Immature natural killer cell (primary cell): ENCODE measurements at places on chromosomes 12 and 14.

DNA sequence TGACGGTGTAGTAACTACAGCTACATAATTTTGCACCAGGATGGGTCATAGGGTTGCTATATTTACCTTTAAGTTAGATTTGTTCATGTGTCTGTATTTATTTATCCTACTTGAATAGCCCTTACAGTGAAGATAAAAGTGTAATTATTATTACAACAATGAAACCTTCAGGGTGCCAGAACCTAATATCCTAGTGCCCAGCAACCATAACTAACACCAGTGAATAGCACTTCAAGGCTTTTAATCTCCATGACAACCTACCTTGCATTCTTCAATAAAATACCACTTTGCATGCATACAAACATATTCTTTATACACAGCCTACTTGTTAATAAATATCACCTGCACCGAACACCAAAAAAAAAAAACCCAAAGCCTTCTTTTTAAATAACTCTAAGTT is 58.7 kb upstream of the G2E3 start:
- H3K36me3 ChIP-seq, result no peaks in the 10 kb centered on the region
- H3K4me1 ChIP-seq, result no peaks in the 10 kb centered on the region

DNA sequence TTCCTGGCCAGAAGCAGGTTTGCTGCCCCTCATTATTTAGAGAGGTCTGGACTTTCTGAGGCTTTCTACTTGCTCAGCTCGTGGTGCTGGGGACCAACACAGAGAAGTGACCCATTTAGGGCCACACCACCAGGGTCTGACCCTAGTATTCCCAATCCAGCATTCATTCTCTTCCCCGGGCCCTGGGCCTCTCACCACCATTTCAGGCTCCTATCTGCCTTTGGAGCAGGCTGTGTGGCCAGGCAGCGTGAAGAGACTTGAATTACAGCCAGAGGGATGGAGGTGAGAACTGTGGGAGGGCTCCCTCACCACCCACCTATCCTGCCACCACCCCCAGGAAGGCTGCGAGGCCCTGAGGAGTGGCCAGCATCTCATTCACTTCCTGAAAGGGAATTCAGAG is 24.6 kb downstream of the FAM222A start:
- no peak overlapping the region for H3K4me3 ChIP-seq
- DNase-seq, result no peak
- no peaks in the 10 kb centered on the region for H3K4me1 ChIP-seq
- no peak overlapping the region for H3K27ac ChIP-seq

DNA sequence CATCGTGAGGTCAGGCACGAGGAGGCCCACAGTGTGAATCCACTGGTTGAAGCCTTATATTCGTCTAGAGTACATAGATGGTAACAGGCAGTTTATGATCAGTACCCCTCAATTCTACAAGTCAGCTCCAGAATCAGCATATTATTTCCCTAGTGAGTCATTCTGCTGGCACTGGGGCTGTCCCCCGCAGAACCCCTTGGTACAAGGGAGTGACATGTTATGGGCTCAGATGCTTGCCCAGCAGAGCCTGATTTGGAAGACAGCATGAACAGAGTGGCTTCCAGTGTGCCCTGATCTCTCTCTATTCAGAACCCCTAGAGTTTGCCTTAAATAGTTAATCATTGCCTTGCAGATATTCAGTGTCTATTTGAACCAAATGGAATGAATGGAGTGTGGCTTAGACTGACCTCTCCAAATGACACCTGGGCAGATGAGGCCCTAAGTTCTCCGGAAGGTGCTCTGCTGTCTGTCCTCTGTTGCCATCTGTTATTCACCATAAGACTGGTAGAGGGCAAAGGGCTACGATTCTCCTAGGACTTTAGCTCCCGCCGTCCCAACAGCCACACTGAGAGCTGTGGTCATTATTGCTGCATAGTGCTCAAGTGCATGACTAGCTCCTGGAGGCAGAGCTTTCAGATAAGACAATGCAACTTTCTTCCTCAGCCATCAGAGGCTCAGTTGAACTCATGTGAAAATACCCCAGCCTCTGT is 41.1 kb downstream of the CACNA2D4 start:
- H3K4me1 ChIP-seq, result no peaks in the 10 kb centered on the region
- no peak overlapping the region for H3K4me3 ChIP-seq
- H3K36me3 ChIP-seq, result no peaks in the 10 kb centered on the region
- no peak for DNase-seq

GRCh38 chr12:108175310-108175709 is 46.2 kb downstream of the WSCD2 start:
- no peak overlapping the region for H3K4me3 ChIP-seq
- H3K4me1 ChIP-seq, result peaks cover 3% of the 10 kb centered on the region
- peak; percentile 5 for DNase-seq
- H3K36me3 ChIP-seq, result no peaks in the 10 kb centered on the region
- no peak overlapping the region for H3K27ac ChIP-seq

DNA sequence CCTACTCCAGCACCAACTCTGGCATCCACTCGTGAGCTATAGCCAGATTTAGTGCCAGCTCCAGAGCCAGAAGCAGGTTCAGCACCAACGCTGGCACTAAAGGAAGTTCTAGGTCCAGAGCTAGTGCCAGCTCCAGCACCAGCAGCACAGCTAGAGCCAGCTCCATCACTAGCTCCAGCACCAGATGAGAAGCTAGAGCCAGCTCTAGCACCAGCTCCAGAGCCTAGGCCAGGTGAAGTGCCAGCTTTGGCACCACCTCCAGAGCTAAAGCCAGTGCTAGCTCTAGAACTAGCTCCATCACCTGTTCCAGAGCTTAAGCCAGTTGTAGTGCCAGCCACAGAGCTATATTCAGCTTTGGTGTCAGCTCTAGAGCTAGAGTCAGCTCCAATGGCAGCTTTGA is 24.7 kb downstream of the ABCD4 start:
- H3K27me3 ChIP-seq, result no peaks in the 10 kb centered on the region
- DNase-seq, result no peak

DNA sequence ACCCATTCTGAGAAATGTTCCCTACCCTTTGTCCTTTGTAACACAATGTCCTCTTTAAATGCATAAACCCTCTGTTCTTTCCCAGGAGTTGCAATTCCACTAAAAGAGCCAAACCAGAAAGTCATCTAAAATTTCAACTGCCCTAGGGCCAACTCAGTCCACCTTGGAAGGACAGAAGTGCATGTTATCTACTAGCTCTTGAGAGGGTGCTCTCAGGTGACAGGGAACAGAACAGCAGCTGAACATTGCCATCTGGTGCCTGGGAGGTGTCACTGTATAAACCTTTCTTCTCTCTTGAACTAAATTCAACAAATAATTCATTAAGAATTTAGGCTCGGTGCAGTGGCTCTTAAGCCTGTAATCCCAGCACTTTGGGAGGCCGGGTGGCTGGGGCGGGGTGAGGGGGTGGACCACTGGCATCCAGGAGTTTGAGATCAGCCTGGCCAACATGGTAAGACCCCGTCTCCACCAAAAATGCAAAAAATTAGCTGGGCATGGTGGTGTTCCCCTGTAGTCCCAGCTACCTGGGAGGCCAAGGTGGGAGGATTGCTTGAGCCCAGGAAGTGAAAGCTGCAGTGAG is 10.3 kb upstream of the FERMT2 start:
- no peak overlapping the region for H3K4me3 ChIP-seq
- no peaks in the 10 kb centered on the region for H3K36me3 ChIP-seq
- H3K27me3 ChIP-seq, result peaks cover 2% of the 10 kb centered on the region
- H3K4me1 ChIP-seq, result peaks cover 5% of the 10 kb centered on the region
- H3K27ac ChIP-seq, result peak overlapping the region; percentile 19
- DNase-seq, result peak; percentile 68

GRCh38 chr12:127130506-127131124 is 1136.4 kb upstream of the TMEM132C start:
- no peaks in the 10 kb centered on the region for H3K36me3 ChIP-seq
- no peaks in the 10 kb centered on the region for H3K4me1 ChIP-seq
- H3K4me3 ChIP-seq, result no peak overlapping the region
- H3K27me3 ChIP-seq, result no peaks in the 10 kb centered on the region
- no peak overlapping the region for H3K27ac ChIP-seq

DNA sequence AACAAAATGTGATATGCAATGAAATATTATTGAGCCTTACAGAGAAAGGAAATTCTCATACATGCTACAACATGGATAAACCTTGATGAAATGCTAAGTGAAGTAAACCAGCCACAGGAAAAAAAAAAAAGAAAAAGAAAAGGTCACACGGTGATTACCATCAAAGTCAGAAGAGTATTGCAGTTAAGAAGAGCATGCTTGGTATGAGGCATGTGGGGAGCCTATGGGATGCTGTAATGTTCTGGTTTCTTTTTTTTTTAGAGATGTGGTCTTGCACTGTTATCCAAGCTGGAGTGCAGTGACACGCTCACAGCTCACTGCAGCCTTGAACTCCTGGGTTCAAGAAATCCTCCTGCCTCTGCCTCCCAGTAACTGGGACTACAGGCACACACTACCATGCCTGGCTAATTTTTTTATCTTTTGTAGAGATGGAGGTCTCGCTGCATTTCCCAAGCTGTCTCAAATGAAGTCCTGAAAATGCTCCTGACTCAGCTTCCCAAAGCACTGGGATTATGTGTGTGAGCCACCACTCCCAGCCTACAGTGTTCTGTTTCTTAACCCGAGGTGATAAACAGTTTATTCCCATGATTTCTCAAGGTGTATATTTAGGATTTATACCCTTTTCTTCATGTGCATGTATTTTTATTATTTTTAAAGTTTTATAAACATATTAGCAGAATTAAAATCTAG is 96.2 kb downstream of the SEC23A start:
- no peak overlapping the region for H3K27ac ChIP-seq
- H3K27me3 ChIP-seq, result peaks cover 2% of the 10 kb centered on the region
- H3K4me1 ChIP-seq, result no peaks in the 10 kb centered on the region
- DNase-seq, result no peak

DNA sequence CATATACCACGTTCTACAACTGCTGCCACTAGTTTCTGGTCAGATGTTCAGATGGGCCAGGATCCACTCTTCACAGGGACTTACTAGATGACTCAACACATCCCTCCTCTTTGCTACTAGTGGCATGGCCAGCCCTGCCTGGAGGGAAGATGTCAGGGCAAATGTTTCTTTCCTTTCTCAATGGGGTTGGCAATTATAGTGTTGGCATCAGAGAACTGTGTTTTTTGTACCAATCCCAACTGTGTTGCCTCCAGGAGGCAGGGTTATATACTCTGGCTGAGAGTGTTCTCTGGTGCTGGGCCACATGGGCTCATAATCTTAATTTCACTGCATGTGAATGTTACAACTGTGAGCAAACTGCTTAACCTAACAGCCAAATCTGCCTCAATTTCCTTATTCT is 69.9 kb upstream of the AVPR1A start:
- H3K36me3 ChIP-seq, result no peaks in the 10 kb centered on the region
- no peaks in the 10 kb centered on the region for H3K4me1 ChIP-seq
- H3K4me3 ChIP-seq, result no peak overlapping the region
- H3K27me3 ChIP-seq, result no peaks in the 10 kb centered on the region
- no peak for DNase-seq
- H3K27ac ChIP-seq, result no peak overlapping the region

GRCh38 chr14:23411563-23412525 is 3.8 kb upstream of the MYH6 start:
- H3K4me1 ChIP-seq, result no peaks in the 10 kb centered on the region
- no peak overlapping the region for H3K4me3 ChIP-seq
- no peak for DNase-seq
- no peaks in the 10 kb centered on the region for H3K27me3 ChIP-seq
- no peaks in the 10 kb centered on the region for H3K36me3 ChIP-seq

GRCh38 chr14:72800296-72800695 is 93.6 kb downstream of the DPF3 start:
- peaks cover 3% of the 10 kb centered on the region for H3K27me3 ChIP-seq
- H3K4me3 ChIP-seq, result peak overlapping the region; percentile 54
- H3K27ac ChIP-seq, result no peak overlapping the region
- H3K36me3 ChIP-seq, result no peaks in the 10 kb centered on the region
- peaks cover 18% of the 10 kb centered on the region for H3K4me1 ChIP-seq
- DNase-seq, result no peak

GRCh38 chr14:77098529-77099353 is 683 bp downstream of the CIPC start:
- no peaks in the 10 kb centered on the region for H3K36me3 ChIP-seq
- peak overlapping the region; percentile 90 for H3K4me3 ChIP-seq
- H3K27ac ChIP-seq, result peak overlapping the region; percentile 97
- H3K4me1 ChIP-seq, result peaks cover 45% of the 10 kb centered on the region
- peaks cover 3% of the 10 kb centered on the region for H3K27me3 ChIP-seq

DNA sequence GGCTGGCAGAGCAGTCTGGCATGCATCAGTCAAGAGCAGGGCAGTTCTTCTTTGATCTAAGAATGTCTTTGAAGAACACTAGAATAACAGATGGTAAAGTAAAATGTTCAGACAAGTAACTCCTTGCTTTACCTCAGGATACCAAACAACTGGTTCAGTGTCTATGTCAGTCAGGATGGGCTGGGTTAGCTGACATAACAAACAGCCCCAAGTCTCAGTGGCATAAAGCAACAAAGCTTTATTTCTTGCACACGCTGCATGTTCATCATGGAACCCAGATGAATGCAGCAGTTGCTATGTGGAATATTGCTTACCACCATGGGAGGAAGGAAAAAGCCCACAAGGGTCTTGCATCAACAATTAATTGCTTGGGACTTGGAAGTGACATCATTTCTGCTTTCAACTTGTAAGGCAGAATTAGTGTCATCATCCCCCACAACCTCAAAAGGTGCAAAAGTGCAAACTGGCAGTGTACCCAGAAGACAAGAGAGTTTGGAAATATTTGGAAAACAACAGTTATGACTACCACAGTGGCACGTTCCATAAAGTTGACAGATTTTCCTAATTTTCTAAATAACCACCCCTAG is 21.2 kb downstream of the GPRC5D start:
- no peak overlapping the region for H3K27ac ChIP-seq
- no peaks in the 10 kb centered on the region for H3K36me3 ChIP-seq

DNA sequence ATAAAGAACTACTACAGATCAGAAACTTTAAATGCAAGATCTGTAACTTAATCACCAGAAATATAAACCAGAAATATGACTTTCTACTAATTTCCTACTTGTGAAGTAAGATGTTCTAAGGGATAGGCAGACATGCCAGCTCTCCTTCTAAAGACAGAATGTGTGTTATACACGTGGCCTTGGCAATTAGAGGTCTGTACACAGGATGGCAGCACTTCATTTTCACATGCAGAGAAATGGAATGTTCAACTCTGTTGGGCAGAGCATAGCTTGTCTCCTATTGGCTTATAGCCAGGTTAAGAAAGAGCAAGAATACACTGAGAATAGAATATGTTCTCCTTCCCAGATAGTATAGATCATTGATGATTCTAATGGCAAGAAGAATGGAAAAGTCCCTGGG is 403.8 kb downstream of the DAD1 start:
- H3K36me3 ChIP-seq, result no peaks in the 10 kb centered on the region
- no peak overlapping the region for H3K4me3 ChIP-seq
- no peak for DNase-seq
- peaks cover 8% of the 10 kb centered on the region for H3K27me3 ChIP-seq
